ENCODE measurements at places on chromosomes 5 and 9.

DNA sequence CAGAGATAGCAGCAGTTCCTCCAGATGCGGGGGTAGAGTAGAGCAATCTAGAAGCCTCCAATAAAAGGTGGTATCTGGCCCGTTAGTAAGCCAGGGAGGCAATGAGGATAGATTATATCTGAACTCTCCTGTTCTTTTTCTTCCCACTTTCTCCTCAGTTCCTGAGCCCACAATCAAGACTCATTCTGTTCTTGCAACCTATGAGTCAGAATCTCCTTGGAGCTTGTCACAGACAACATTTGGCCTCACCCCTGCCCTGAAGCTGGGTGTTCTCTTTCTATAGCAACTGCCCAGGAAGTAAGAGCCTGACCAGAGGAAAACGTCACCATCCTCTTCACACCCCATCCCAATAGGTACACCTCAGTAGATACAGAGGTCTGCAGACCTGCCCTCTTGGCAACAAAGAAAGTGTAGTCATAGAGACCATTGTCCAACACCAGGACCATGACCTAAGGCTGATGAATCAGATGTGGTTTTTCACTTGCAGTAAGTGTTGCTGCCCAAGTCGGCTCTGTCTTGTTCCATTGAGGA, 76.3 kb upstream of the PCA3 start:
- DNase-seq = no peak

- DNase-seq = peak; percentile 28
These were observed 17.8 kb downstream of the LRRC8A start for GRCh38 chr9:128899566-128900322.

GRCh38 chr5:136159457-136159856, 26.8 kb downstream of the SMAD5 start:
- DNase-seq = no peak

GRCh38 chr5:83396662-83397061, 74.9 kb upstream of the VCAN start:
- DNase-seq = no peak

GRCh38 chr9:135878528-135879236, 28.7 kb downstream of the CAMSAP1 start:
- DNase-seq = no peak

- DNase-seq = peak; percentile 8
These were observed 112.8 kb upstream of the HMHB1 start for GRCh38 chr5:143699121-143699520.

GRCh38 chr5:129359450-129359849, 100.6 kb upstream of the ADAMTS19 start:
- no peak for DNase-seq

DNA sequence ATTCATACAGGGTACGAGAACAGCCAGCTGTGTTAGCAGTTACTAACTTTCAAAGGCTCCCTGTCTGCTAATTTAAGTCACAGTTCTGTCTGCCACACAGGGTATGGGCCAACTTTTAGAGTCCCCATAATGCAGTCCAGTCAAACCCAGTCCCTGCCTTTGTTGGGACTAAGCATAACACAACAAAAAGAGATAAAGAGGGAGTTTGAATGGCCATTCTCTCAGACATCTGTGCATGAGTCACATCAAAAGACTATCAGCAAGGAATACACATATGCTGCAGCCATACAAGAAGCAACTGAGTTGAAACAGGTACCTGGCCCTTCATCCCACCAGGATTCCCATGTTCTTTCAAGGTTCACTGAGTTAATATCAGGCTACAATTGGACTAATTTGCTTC, 744.5 kb upstream of the C9orf72 start:
- no peak for DNase-seq

DNA sequence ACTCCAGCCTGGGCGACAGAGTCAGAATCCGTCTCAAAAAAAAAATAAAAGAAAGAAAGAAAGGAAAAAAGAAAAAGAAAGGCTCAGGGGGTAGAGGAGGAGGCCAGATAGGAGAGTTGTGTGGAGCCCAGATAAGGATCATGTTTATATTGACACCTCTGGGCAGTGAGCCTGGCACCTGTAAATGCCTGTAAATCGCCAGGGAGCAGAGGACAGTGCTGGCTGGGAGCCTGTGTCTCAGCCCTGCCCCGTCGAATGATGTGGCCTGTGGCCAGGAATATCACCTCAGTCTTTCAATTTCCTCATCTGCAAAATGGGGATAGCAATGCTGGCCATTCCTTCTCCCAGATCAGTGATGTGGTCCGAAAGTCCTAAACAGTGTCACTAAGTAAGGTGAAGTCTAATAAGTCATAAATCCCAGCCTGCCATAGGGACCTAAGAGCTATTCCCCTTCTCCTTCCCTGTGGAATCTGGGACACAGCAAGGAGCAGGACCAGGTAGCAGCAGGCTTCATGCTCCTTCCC, 10.3 kb upstream of the ABO start:
- DNase-seq = no peak

DNA sequence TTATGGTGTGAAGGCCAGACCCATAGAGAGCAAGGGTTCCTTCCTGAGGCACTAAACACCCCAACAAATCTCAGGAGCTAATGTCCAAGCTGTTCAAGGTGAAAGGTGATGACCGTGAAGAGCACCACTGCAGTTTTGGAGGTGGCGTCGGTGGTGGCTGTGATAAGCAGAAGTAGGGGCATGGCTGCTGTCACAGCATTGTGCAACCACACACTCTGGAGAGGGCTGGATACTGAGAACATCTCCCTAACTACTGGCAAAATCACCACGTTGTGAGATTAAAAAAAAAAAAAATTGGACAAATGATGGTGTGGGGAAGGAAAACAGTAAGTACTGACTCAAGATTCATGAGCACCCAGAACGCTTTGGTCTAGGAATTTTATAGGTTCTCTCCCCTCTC, 156.5 kb downstream of the PJA2 start:
- no peak for DNase-seq

GRCh38 chr5:132259069-132259851, 1.8 kb downstream of the PDLIM4 start:
- no peak for DNase-seq

GRCh38 chr5:10360686-10361085, 7.2 kb downstream of the MARCHF6 start:
- no peak for DNase-seq

GRCh38 chr9:81387360-81388106, 301.8 kb downstream of the TLE1 start:
- DNase-seq = no peak

- DNase-seq = no peak
These were observed 143.5 kb downstream of the SAXO1 start for GRCh38 chr9:18889550-18889949.

DNA sequence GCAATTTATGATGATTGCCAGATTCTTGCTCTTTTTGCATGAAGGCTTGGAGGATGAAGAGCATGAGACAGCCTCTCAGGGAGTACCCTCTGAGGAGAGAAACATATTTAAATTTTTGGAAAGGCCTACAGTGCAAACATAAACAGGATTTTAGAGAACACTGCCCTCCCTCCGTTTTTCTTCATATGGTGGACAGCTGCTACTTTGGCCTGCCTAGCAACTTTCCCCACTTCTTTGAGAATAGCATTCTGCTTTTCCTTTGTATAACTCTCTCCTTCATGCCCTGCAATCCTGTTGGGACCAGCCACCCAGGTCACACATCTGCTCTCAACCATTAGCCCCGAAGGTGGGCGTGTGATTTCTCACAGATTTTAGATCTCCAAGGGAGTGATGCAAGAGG, 20.5 kb upstream of the TXN start:
- no peak for DNase-seq

- DNase-seq = no peak
These were observed 122.1 kb upstream of the COL5A1 start for GRCh38 chr9:134519375-134520070.

- DNase-seq = no peak
These were observed 98.2 kb downstream of the OXCT1 start for GRCh38 chr5:41772056-41772455.

- no peak for DNase-seq
These were observed 61.4 kb upstream of the GLRX start for GRCh38 chr5:95884017-95884325.

DNA sequence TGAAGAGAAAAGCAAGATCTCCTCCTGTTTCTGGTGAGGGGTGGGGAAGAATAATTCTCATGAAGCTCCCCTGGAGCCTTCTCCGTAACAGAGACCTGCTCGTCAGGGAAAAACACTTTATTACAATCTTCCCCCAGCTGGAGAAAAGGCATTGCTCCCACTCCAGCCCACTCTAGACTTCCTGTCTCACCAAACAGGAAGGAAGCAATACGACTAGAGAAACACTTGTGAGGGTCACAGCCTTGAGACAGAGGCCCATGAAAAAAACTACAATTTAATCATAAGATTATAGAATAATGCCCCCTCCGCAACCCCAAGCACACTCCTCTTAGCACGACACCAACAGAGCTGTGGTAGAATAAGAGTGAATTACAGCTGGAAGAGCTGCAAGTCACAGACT, 197.2 kb upstream of the S1PR3 start:
- DNase-seq = no peak

GRCh38 chr9:91837981-91838731, 111.9 kb downstream of the ROR2 start:
- DNase-seq = no peak

- DNase-seq = no peak
These were observed 300.9 kb downstream of the MCTP1 start for GRCh38 chr5:94983861-94984535.

DNA sequence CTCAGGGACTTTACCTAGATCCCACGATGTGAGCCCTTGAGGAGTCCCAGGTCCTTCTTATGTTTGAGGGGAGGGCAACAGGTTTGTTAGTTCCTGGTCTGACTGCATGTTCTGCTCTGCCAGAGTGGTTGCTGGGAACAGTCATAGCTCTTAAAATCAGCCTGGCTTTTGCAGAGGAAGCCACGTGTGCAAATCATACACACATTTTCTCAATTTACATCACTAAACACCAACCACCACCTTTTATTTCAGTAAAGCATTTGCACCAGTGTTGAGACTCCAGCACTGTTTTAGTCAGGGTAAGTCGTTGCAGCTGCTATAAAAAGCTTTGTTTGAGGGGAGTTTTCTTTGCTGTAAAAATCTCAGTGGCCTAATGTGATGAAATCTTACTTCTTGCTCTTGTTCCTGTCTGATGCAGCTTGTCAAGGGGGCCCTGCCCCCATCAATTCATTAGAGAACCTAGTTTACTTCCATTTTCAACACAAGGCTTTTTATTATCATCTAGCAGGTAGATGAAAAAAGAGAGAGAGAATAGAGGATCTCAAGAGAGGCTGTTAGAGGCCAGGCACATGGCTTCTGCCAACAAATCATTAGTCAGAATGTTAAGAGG, 70.3 kb upstream of the VCAN start:
- no peak for DNase-seq

DNA sequence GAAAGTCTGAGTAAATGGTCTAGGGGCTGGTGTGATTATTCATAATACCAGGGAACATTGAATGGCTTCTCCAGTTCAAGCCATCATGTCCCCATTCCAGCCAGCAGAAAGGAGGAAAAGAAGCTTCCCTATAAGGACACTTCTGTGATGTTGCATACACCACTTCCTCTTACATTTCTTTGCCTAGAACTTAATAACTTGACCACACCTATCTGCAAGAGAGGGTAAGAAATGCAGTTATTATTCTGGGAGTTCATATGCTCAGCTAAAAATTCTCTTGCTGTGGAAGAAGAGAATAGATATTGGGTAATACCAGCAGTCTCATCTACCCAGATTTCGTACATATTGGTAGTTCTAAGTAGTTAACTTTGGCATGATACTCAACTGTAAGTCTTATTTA, 166.1 kb downstream of the SLC28A3 start:
- no peak for DNase-seq

DNA sequence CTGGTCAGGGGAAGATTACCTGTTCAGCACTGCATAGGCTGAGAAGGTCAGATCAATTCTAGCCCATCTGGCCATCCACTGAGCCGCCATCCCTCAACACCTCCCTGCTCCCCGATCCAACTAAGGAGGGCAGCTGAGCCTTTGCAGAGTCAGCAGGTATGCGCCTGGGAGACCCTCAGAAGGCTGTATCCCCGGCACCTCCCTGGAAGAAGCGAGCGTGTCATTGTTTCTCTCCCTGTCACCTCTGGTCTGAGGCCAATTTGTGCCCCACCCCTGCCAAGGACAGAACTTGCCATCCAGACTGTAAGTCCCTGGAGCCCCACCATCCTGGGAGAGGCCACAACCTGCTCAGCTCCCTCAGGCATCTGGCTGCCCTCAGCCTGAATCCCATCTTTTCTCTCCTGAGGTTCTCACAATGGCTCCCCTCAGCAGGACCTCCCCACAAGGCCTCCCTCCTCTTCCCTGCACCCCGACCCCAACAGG, 2.6 kb downstream of the CLTB start:
- no peak for DNase-seq

GRCh38 chr9:96137671-96138429, 164.1 kb downstream of the HSD17B3 start:
- no peak for DNase-seq

DNA sequence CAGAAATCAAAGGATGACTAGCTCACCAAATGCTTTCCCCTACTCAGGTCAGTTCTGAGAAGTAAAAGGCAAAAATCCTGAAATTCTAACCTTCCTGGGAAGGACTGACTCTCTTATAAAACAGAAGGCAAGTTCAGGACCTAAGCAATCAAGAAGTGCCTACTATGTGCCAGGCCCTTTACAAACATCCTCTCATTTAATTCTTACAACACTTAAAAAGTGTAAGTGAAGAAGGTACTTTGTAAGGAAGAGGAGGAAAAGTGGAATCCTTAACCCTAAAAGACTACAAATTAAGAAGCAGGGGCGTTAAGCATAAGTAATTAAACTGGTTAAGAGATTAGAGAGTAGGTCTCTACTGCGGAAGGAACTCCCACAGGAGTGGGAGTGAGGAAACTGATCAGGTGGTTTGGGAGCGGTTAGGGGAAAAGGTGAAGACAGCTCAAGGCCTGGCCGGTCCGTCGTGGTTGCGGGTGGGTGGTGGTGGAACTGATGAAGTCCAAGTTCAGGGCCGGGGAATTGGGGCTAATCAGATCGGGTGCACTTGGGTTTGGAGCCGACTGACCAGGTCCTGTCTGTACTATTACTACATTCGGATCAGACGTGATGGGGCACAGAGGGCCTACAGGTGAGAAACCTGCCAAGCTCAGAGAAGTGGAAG, 839 bp downstream of the MED27 start:
- no peak for DNase-seq

- DNase-seq = no peak
These were observed 106.8 kb upstream of the RASGRF2 start for GRCh38 chr5:80853413-80853812.

DNA sequence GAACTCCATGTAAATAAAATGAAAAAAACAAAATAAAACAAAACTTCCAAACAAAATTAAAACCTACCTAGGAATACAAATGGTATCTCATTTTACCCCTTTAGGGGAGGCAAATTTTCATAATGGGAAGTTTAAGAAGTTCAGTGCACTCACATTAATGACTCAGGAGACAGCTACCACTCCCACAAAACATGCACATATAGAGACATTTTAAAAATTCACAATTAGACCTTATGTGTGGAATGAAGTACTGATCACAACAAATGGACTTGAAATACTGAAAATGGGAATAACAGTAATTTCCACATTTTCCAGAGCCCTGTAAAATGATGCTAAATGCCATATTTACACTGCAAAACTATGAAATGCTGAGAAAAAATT, 91.8 kb downstream of the FANCC start:
- DNase-seq = no peak

GRCh38 chr9:3794635-3795034, 268.8 kb upstream of the RFX3 start:
- DNase-seq = no peak
